Activated T-helper 1 cell treated with anti-CD3 and anti-CD28 coated beads, Interleukin-12 subunit alpha, Interleukin-12 subunit beta, Interleukin-2, Interleukin-4 antibody, amounts not matched to agents 30 ng/mL and 10 ng/mL and 1 ng/mL, durations not matched to agents 14 hours and 24 hours and 36 hours (primary cell): ENCODE measurements at places on chromosomes 5 and 9. TPM values are rescaled to one million over a fixed set of nuclear protein-coding genes. Genes with fewer than 3 reads are reported as not detected.

Gene MOB3B
- total RNA-seq: 0.17 and 0.26 TPM in 2 replicates

Gene GLRA1
- total RNA-seq: not detected in 2 replicates

Gene PDZD2
- total RNA-seq: not detected in 2 replicates

Gene ENTPD2
- not detected in 2 replicates for total RNA-seq

Gene C9orf153
- 0.34 TPM in 1 of 2 replicates, not detected in the other for total RNA-seq

Gene GARNL3
- 1.5 and 2.0 TPM in 2 replicates for total RNA-seq

Gene PCDH1
- total RNA-seq: not detected in 2 replicates

Gene ACOT12
- total RNA-seq: not detected in 2 replicates

Gene TNFSF15
- total RNA-seq: 1.4 and 1.5 TPM in 2 replicates

Gene PKD2L2
- not detected in 2 replicates for total RNA-seq

Gene TMEM174
- total RNA-seq: not detected in 2 replicates

Gene TMC1
- not detected in 2 replicates for total RNA-seq

Gene MARCOL
- total RNA-seq: not detected in 2 replicates

Gene SPAAR
- total RNA-seq: not detected in 2 replicates
